ENCODE measurements at places on chromosomes 2 and 18. TPM values are rescaled to one million over a fixed set of nuclear protein-coding genes. Genes with fewer than 3 reads are reported as not detected.

The C1GALT1C1L gene
- 0.91 TPM for total RNA-seq

The ANKRD53 gene
- 0.36 TPM for total RNA-seq

The COLEC11 gene
- total RNA-seq: 10.5 TPM

The KIDINS220 gene
- 46.2 TPM for total RNA-seq

The KCNJ13 gene
- 3.5 TPM for total RNA-seq

The TCF7L1 gene
- 2.6 TPM for total RNA-seq

The SH2D6 gene
- total RNA-seq: 1.8 TPM

The ACMSD gene
- not detected for total RNA-seq

The ARHGAP28 gene
- 22.6 TPM for total RNA-seq

The MARCO gene
- total RNA-seq: not detected

The UGT1A3 gene
- total RNA-seq: 0.64 TPM

- DNase-seq: no peak
Observed at GRCh38 chr2:178101321-178102079, 10.7 kb upstream of the RBM45 start.

DNA sequence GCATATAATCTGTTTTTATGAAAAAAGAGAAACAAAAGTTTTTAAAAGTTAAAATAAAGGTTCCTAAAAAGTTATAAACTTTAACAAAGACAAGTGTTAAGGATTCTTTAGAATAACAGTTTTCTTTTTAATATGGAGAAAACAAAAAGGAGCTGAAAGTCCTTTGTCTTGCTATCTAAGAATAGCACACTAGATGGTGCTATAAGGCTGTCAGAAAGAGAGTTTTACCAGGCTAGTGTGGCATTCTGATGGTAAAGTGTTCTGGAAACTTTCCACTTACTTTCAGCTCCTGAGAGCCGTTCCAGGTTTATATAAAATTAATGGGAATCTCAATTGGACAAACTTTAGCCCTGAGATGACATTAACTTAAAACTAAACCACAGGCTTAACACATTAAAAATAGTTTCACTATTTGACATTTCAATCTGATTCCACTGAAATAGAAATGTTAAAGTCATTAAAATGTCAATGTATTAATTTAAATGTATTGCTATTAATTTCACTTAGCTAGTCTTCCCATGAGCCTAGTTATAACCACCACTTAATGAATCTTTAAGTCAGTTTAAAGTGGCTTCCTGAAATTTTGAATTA lies 3.7 kb downstream of the FBXO48 start:
- no peak for DNase-seq

DNA sequence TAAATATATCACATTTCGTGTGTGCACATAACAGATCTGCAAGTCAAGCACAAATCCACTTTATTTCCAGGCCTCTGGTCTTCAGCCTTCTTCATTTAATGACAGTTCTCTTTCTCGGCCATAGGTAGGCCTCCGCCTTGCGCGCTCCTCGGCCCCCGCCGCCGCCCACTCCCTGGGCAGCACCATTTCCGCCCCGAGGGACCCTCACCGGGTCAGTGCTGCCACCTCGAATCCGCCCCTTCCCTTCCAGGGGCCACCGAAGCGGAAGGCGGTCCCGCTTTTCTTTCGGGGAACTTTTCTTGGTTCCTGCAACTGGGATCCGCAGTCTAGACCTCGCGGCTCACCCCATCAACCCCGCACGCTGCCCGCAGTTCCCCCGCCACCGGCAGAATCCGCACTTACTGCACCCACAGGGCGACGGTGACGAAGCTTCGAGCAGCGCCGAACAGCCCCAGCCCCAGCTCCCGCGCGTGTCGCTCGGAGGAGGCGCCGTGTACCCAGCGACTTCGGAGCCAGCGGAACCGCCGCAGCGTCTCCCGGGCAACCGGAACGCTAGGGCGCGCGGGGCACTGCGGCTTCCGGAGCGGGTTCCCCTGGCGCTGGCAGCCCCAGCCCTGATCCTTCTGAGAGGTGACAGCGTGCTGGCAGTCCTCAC lies at the start of gene CDKL4:
CDKL4 (minus strand) TSS at position 502 of the 655 bp plus-strand sequence.
- no peak for DNase-seq

DNA sequence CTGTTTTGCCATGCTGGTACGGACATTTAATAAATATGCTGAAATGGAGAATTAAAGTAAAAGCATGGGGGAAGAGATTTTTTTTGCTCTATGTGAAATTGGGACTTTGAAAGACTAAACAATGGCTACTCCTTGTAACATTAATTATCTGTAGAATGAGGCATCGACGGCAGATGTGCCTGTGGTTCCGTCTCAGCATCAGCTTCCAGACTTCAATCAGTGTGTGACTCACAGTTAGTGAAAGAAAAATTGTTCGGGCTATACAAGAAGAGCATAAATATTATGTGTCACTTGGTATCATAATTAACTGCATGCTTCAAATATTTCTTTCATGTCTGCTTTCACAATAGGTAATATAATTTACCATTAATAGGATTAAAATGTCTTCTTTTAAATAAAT lies 117.0 kb upstream of the SMIM21 start:
- DNase-seq: no peak

DNA sequence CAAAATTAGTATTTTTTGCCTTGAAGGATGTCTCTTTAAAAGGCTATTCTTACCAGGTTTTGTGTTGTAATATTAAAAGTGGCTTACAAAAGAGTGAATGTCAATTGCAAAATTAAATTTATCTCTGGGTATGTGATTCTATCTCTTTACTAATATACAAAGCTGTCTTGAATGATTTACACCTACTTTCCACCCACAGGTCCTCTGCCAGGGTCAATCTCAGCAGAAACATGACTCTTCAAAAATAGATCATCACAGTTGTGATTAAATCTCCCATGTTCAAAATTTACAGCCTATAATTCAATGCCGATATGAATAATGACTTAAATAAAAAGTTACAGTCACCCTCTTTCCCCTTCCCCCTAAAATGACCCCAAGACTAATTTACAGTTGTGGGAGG lies 78.8 kb downstream of the SLC8A1 start:
- no peak for DNase-seq

DNA sequence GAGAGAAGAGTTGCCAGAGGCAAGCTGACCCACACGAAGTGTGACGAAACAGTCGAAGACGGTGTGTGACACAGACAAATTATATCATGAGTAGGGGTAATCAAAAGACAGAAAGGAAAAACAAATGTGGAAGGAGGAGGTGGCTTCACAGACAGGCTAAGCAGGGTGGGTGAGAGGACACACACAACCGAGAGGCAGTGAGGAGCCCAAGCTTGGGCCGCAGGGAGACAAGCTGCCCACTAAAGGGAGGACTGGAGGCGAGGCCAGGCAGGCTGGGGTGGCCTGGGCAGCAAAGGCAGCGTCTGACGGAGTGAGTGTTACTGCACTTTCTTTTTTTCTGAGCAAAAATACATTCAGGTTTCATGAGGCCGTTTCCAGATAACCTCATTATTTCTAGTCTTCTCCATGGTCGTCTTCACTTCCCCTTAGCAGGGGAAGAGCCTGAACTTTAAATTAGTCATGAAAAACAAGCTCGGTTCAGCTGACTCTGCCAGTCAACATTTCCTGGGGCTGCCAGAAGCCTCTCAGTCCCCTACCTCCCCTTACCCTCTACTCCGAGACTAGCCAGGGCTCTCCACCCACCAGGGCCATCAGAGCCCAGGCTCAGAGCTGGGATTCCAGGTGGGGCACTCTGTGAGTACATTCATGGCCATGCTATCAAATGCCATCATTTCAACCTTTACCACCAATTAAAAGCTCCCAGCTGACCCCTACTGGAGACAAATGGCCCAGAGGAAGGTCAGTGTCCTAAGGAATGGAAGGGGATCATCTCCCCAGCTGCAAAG lies 13.8 kb upstream of the ZFP36L2 start:
- no peak for DNase-seq

DNA sequence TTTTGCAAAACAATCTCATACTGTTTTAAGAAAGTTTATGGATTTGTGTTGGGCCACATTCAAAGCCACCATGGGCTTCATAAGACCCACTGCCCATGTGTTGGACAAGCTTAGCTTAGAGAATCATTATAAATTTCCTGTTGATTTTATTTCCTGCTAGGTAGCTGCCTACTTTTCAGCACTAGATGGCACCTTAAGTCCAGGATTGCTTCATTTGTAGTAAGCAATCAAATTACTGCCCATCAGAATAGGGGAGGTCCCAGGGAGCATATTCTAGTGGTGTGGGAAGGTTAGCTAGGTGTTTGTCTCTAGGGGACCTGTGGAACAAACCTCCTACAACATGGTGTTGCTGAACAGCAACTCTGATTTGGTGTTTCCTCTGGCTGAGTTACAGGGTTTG lies 11.0 kb upstream of the DCDC2C start:
- no peak for DNase-seq

DNA sequence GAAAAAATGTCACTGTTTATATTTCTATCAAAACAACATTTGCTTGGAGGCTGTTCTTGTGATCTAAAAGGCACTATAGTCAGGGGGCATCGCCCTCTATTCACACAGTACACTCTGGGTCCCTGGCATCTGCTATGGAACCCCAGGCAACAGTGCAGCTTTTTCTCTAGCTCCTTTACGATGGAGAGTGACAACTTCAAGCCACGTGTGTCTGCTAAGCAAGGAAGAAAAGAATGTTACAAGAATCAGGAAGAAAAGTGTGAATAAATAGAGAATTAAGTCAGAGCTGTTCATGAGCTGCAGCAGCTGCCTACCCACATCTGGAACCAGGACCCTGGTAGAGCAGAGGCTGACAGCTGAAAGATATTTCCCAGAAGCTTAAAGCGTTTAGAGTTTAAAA lies 11.2 kb downstream of the RND3 start:
- no peak for DNase-seq

DNA sequence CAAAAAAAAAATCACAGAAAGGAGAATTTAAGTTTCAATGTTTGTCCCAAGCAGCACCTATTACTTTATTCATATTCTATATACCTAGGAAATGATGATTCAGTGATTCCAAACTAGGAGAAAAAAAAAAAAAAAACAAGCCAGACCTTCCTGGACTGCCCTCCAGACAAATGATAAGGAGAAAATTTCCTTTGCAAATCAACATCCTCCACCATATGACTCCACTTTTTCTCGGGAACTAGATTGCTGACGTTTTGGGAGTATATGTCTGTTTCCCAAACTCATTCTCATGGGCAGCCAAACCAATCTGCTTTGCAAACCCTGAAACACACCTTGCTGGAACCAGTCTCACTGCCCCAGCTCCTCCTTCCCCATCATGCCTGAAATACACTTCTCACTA lies 16.8 kb downstream of the AP1S3 start:
- DNase-seq: no peak

GRCh38 chr2:181239201-181239799 lies 217.9 kb upstream of the ITGA4 start:
- no peak for DNase-seq

DNA sequence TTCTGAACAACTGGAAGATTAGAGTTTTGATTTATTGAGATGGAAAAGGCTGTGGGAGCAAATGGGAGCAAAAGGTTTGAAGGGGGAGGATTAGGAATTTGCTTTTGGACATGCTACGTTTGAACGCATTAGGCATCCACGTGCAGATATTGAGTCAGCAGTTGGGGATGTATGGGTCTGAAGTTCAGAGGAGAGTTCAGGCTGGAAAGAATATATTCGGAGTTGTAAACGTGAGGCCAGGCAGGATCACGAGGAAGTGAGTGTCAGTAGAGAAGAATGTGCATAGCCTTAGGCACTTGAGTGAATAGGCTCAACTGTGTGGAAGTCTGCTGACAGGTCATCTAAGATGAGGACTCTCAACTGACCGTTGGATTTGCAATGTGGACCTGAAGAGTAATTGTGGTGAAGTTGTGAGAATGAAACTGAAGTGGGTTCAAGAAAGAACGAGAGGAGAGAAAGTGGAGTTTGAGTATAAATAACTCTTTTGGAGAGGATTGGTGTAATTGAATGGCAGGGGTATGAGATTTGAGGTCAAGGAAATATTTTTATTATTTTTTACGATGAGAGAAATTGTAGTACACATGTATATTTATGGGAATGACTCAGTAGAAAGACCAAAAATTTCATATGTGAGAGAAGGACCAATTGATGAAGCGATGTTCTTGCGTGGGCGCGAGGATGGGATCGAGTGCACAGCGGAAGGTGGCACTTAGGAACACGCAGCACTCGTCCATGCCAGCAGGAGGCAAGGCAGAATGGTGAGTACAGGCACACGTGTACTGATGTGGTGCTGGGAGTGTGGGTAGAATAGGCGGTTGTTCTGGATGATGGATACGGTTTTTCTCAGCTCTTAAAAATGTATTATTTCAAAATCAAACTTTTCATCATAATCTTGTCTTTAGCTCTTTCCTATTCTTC lies 40.5 kb upstream of the POLE4 start:
- no peak for DNase-seq

GRCh38 chr2:9937968-9938367 lies 13.5 kb upstream of the GRHL1 start:
- DNase-seq: no peak

- DNase-seq: no peak
Observed at GRCh38 chr18:49778826-49779465, 34.4 kb downstream of the ACAA2 start.

GRCh38 chr18:44715245-44715644 lies 34.6 kb downstream of the SETBP1 start:
- DNase-seq: peak; percentile 68

GRCh38 chr2:128064353-128064752 lies 26.6 kb upstream of the UGGT1 start:
- DNase-seq: no peak

DNA sequence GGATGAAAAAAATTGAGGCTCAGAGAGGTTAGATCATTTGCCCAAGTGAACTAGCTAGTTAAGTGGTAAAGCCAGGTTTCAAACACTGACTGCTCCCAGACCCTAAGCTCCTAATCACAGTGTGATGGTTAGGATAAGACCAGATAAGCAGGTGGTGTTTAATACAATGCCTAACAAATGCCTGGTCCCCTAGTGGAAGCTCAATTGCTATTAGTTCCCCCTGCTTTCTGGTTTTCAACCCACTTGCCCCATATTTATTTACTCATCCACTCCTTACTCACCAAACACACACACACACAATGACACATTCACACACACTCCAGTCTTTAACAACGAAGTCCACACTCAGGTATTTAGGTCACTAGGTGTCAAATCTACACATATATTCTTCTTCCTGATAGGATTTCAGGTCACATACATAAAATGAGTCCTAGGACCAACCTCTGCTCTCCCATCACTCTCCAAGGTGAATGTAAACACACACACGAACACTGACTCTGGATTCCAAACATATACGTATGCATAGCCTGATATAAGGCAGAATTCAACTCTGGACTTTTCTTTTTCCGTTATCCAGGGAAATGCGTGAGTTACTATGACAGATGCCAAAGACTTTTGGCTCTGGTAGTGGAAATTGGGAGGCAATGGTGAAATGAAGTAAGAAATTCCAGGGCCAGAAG lies 73.6 kb upstream of the TSPYL6 start:
- no peak for DNase-seq

DNA sequence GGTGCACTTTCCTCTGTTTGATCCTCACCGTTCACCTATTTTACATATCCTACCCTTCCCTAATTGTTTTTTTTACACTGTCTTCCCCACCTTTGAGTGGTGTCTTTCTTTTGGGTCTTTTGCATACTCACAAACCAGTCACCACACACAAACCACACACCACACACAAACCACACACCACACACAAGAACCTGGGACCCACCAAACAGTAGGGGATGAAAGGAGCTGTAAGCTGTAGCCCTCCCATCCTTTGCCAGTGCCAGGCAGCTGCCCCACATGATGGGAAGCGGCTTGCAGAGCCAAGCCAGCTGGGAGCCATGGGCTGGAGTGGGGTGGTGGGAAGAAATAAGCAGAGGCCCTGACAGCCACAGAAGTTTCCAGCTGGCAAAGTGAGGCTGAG lies 38.9 kb upstream of the MSH6 start:
- no peak for DNase-seq

GRCh38 chr2:21467280-21467818 lies 343.6 kb downstream of the TDRD15 start:
- no peak for DNase-seq
